Activated T-cell treated with anti-CD3 and anti-CD28 coated beads, Interleukin-2, amount 50 U/mL, for 72 hours (primary cell): ENCODE measurements at places on chromosomes 4 and X. TPM values are rescaled to one million over a fixed set of nuclear protein-coding genes. Genes with fewer than 3 reads are reported as not detected.

Gene CT45A10
- total RNA-seq = not detected

Gene SSX3
- total RNA-seq = not detected

Gene SLC25A5
- total RNA-seq = 487 TPM

Gene RIPPLY1
- total RNA-seq = not detected

Gene PNMA5
- not detected for total RNA-seq

Gene SOD3
- total RNA-seq = not detected

Gene FHIP1A
- total RNA-seq = 0.53 TPM

Gene CT45A3
- total RNA-seq = not detected

Gene LRIT3
- 0.46 TPM for total RNA-seq

Gene ASB12
- total RNA-seq = not detected
